ENCODE measurements at places on chromosomes 4 and X. TPM values are rescaled to one million over a fixed set of nuclear protein-coding genes. Genes with fewer than 3 reads are reported as not detected.

DNA sequence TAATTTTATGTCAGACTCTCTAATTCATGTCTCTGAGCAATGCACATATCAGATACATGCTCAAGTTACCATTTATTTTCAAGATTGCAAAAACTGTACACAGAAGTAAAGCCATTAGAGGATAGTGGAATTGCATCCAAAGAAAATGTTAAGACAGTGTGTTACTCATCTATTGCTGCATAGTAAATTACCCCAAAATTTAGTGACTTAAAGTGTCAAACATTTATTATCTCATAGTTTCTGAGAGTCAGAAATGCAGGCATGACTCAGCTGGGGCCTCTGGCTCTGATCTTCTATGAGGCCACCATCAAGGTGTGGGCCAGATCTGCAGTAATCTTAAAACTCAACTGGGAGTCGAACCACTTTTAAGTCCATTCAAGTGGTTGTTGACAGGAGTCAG, 275.2 kb downstream of the QDPR start:
- DNase-seq: no peak

- no peak for DNase-seq
These were observed 29.7 kb downstream of the SYNPO2 start for GRCh38 chr4:118918388-118918787.

TRAPPC2 gene
- total RNA-seq: 16.6 TPM

DNA sequence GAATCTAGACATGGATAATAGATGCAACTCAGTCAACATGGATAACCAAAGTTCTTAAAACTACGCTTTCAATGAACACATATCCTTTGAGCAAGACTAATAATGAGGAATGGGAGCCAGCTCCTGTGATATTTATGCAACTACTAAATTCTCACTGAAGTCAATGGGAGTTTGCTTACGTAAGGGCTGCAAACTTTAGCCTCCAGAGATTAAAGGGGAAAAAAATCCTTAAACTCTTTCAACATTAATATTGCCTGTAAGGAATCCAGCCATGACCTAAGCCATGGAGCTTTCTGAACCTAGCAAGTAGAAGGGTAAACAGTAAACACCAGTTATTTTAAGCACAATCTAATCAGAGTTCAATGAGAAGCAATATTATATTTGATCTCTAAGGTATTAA, 125.2 kb upstream of the PITX2 start:
- DNase-seq: no peak

AWAT2 gene
- 0.26 TPM for total RNA-seq

Data from upper lobe of right lung (tissue), 1 donor.